Ovary (tissue), 10 donors: ENCODE measurements at places on chromosomes 16 and 17. TPM values are rescaled to one million over a fixed set of nuclear protein-coding genes. Genes with fewer than 3 reads are reported as not detected.
A peak's percentile ranks its signal among the peaks of the same experiment; 100 is the strongest.

Gene AOC2
- total RNA-seq = 1.2 TPM

DNA sequence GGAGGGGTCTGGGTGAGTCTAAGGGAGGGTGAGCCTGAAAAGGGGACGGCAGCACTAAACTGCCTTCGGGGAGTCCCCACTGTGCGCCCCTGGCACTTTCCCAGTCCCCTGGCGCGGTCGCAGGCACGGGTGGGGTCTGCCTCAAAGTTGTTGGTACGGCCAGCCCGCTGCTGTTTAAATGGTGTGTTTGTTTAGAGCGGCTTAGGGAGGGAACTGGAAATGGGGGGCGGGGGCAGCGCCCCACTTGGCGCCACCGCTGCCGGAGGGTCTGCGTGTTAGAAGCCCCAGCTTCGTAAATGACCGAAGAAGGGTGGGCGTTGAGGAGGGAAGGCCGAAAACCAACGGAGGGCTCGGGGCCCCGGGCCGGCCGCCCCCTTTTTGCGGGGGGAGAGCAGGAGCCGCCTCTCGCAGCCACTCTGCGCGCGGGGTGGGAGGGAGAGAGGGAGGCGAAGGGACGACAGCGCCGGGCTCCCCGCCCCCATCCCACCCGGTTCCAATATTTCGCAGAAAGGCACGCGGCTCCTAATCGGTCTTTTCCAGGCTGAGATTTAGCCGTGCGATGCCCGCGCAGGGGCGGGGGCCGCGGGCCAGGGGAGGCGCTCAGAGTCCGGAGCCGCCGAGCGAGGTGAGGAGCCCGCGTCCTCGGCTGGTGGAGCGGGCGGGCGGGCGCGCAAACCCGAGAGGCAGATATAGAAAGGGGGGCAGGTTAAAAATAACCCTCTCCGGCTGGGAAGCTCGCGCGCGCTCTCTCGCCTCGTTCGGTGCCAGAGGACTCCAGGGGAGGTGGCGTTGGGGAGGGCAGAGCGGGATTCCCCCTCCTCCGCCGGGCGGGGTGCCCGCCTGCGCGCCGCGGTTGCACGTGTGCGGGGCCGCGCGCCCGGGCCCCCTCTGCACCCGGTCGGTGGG lies 54.9 kb downstream of the SREBF1 start:
- peak overlapping the region; percentile 56 for H3K27ac ChIP-seq
- DNase-seq = peak; percentile 87
- H3K4me3 ChIP-seq = peak overlapping the region; percentile 50
- H3K27me3 ChIP-seq = no peaks in the 10 kb centered on the region

Gene KRT15
- 0.38 TPM for total RNA-seq

DNA sequence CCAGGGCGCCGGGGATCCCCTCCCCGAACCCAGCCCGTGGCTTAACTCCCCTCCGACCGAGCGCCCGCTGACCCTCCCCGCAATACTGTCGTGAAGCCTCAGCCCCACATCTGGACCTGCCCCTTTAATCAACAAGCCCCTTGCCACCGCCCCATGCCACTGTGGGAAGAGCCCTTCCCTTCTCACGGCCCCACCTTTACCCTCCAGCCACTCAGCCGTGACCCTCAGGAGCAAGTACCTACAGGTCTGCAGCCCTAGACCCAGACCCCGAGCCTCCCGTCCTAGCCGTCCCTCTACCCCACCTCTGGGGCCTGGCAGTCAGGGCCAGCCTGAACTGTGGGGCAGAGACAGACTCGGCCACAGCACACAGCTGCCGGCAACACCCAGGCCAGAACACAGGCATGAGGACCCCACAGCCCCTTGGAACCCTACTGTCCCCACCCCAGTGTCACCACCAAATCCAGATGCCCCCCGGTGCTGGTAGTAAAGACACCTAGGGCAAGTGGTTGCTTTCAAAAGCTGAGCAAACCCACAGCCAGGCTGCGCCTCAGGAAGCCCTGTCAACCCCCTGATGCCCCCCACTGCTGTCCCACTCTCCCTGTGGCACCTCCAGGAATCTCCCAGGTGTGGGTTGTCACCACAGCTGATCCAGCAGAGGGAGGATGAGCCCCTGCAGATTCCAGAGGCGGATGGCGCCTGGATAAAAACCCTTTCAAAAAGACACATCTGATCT lies 1.4 kb downstream of the NXPH3 start:
- peak overlapping the region; percentile 71 for H3K4me3 ChIP-seq
- no peaks in the 10 kb centered on the region for H3K36me3 ChIP-seq
- no peaks in the 10 kb centered on the region for H3K27me3 ChIP-seq
- peaks cover 8% of the 10 kb centered on the region for H3K4me1 ChIP-seq
- peak overlapping the region; percentile 68 for H3K27ac ChIP-seq
- no peak for DNase-seq

DNA sequence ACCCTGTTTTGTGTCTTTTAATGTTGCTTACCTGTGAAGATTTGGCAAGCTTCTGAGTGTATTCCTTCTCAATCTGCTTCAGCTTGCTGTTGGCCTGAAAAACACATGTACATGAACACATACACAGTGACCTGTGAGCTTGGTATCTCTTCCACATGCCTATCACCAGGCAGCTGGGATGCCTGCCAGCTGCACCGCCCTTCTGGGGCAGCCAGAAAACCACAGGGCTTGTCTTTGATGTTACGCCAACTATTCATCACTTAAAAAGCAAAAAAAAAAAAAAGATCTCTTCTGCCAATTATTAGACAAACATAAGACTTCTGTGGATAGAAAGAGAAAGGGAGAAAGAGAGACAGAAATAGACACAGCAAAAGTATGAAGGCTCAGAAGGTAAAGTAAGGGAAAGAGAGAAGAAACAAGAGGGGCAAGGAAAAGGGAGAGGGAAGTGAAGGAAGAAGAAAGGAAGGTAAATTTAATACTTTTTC lies 189.2 kb upstream of the AXIN2 start:
- peak; percentile 86 for DNase-seq
- peak overlapping the region; percentile 46 for H3K27ac ChIP-seq
- H3K36me3 ChIP-seq = no peaks in the 10 kb centered on the region
- H3K27me3 ChIP-seq = no peaks in the 10 kb centered on the region
- H3K4me1 ChIP-seq = peaks cover 8% of the 10 kb centered on the region

Gene ITGB3
- total RNA-seq = 2.9 TPM

- no peaks in the 10 kb centered on the region for H3K4me1 ChIP-seq
- H3K4me3 ChIP-seq = no peak overlapping the region
- no peak overlapping the region for H3K27ac ChIP-seq
- no peak for DNase-seq
- no peaks in the 10 kb centered on the region for H3K36me3 ChIP-seq
Observed at GRCh38 chr16:25605381-25605780, 86.4 kb upstream of the HS3ST4 start.

Gene HSD3B7
- total RNA-seq = 9.9 TPM

GRCh38 chr16:27458258-27458657 lies 56.3 kb downstream of the IL21R start:
- no peaks in the 10 kb centered on the region for H3K4me1 ChIP-seq
- H3K27ac ChIP-seq = no peak overlapping the region
- H3K36me3 ChIP-seq = no peaks in the 10 kb centered on the region
- H3K4me3 ChIP-seq = no peak overlapping the region

DNA sequence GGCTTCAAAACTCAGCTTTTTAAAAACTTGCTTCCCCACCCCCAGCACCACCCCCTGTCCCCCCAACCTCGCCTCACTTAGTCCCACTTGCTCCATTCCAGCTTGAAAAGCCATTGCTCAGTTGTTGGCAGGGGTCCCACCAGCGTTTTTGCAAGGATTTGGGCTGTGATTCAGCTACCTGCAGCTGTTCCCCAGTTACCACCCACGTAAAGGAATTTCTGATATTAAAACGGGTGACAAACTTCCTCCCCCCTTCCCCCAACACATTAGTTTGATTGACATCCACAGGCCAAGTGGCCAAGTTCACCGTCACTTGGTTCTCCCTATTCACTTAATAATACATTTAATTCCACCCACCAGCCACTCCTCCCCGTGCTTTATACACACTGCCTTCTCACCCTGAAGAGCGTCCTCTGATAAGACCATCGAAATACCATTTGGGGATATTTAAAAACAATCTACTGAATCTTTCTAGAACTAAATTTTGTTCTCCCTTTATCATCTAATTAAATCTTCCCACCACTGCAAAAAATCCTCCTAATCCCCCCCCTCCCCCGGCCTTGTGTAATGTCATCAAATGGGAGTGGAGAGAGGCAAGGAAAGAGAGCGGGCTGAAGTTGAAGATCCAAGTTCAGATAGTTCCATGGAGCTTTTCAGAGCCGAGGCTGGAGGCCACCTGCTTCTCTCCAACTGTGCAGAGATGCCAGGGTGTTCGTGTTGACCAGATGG lies 55.1 kb downstream of the SOX9 start:
- no peak for DNase-seq
- H3K4me1 ChIP-seq = no peaks in the 10 kb centered on the region
- H3K36me3 ChIP-seq = no peaks in the 10 kb centered on the region

Gene NR1D1
- 73.8 TPM for total RNA-seq

DNA sequence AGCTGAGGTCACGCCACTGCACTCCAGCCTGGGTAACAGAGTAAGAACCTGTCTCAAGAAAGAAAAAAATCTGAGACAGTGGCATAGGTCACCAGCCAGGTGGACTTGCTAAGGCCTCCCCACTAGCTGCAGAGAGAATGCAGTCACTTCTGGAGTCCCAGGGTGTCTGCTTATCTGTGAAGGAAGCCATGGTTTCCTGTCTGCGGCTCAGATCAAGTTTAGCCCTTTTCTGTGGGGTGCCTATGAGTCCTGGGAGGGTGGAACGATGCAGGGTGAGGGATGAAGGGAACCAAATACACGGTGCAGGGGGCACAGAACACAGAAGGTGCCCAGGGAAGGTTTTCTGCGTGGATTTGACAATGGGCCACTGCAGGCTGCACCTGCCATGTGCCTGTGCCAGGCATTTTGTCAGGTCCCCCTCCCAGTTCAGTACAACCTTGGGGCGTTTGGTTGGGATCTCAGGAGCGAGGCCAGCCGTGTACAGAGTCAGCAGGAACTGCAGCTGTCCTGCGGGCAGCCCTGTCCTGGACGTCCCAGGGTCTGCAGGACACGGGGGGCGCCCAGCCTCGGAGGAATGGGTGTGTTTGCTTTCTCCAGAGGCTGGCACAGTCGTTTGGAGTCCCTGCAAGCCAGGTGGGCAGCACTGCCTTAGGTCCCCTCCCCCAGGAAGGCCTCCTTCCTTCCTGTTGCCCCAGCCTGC lies 41.8 kb downstream of the RAB11FIP4 start:
- H3K4me1 ChIP-seq = no peaks in the 10 kb centered on the region
- H3K27ac ChIP-seq = no peak overlapping the region
- no peaks in the 10 kb centered on the region for H3K36me3 ChIP-seq
- no peaks in the 10 kb centered on the region for H3K27me3 ChIP-seq
- DNase-seq = no peak

- no peak for DNase-seq
- H3K4me1 ChIP-seq = peaks cover 4% of the 10 kb centered on the region
- no peak overlapping the region for H3K27ac ChIP-seq
- H3K36me3 ChIP-seq = no peaks in the 10 kb centered on the region
Observed at GRCh38 chr17:67525239-67526135, 148.4 kb downstream of the PITPNC1 start.

DNA sequence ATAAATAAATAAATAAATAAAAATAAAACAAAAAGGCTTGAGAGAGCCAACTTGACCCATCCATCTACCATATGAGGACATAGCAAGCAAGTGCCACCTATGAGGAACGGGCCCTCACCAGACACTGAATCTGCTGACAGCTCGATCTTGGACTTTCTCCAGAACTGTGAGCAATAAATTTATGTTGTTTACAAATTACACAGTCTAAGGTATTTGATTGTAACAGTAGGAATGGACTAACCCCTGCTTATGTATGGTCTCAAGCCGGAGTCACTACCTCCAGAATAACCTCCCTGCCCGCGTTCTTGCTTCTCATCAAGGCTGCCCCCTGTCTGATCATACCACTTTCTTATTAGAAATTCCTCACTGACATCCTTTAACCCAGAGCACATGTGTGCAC lies 9.9 kb downstream of the SLC5A11 start:
- H3K27ac ChIP-seq = no peak overlapping the region
- no peaks in the 10 kb centered on the region for H3K27me3 ChIP-seq
- peaks cover 6% of the 10 kb centered on the region for H3K4me1 ChIP-seq
- H3K36me3 ChIP-seq = no peaks in the 10 kb centered on the region
- no peak overlapping the region for H3K4me3 ChIP-seq

GRCh38 chr16:89505204-89506112 lies 2.7 kb upstream of the SPG7 start:
- no peak overlapping the region for H3K27ac ChIP-seq
- no peaks in the 10 kb centered on the region for H3K36me3 ChIP-seq

GRCh38 chr17:2871205-2871604 lies 75.0 kb downstream of the RAP1GAP2 start:
- H3K4me3 ChIP-seq = no peak overlapping the region
- H3K27me3 ChIP-seq = no peaks in the 10 kb centered on the region
- no peaks in the 10 kb centered on the region for H3K36me3 ChIP-seq
- no peak for DNase-seq

DNA sequence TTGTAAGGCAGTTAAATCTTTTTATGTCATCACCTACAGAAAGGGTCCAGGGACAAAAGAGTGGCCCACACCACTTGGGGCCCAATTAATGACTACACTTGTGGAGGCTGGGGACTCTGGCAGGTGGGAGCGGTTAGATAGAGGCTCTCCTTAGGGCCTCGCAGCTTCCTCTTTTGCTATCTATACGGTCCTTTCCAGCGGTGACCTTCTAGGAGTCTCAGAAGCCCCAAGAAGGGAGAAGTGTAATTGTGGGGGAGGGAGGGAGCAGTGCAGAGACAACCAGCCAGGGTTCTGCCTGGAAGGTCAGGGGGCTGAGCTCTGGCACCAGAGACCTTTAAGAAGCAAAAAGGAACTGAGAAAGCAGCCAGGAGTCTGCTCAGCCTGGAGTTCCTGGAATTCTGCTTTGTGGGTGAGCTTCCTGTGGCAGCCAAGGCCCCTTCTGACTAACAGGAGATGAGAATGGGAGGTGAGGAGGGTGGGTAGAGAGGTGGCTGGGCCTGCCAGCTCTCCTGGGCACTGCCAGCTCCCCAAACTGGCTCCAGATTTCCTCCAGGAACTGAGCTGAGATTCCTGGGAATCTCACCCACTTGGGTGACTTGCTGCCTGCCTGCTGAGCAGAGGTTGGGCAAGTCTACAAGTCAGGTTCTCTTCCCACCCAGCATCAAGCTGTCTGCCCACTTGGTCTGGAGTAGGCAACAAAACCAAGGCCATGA lies 16.3 kb upstream of the MAP3K14 start:
- no peaks in the 10 kb centered on the region for H3K36me3 ChIP-seq
- H3K27ac ChIP-seq = no peak overlapping the region
- H3K4me3 ChIP-seq = no peak overlapping the region
- H3K27me3 ChIP-seq = no peaks in the 10 kb centered on the region

DNA sequence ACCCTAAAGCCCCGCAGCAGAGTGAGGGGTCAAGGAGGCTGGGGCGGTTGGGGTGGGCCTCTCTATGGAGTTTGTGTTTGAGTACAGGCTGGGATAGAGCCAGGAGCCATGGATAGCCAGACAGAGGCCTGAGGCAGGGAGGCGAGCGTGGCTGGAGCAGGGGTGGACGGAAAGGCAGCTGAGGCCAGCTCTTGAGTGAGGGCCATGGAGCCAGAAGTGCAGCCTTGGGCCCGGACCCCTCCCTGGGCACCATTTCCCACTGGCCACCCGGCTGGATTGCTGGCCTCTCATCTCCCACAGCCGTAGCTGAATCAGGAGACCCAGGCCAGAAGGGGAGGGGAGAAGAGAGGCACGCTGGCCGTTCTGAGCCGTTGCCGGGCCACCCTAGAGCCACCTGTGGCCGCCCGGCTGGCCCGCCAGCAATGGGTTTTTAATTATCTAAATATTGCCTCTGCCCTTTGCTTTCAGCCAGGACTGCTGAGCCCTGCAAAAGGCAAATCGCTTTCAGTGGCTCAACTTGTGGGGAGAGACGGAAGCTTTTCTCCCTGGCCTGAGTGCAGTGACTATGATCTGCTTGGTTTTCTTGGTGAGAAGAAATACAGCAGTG lies 75.2 kb upstream of the GSE1 start:
- no peaks in the 10 kb centered on the region for H3K27me3 ChIP-seq
- H3K4me1 ChIP-seq = peaks cover 15% of the 10 kb centered on the region
- no peak overlapping the region for H3K4me3 ChIP-seq
- no peaks in the 10 kb centered on the region for H3K36me3 ChIP-seq

Gene TEX14
- 1.0 TPM for total RNA-seq
